ENCODE measurements at places on chromosomes 1 and 21.

GRCh38 chr1:244552336-244552735 lies 91.3 kb downstream of the CATSPERE start:
- no peak for DNase-seq

- no peak for DNase-seq
These were observed 151.5 kb upstream of the BACE2 start for GRCh38 chr21:41016472-41016871.

DNA sequence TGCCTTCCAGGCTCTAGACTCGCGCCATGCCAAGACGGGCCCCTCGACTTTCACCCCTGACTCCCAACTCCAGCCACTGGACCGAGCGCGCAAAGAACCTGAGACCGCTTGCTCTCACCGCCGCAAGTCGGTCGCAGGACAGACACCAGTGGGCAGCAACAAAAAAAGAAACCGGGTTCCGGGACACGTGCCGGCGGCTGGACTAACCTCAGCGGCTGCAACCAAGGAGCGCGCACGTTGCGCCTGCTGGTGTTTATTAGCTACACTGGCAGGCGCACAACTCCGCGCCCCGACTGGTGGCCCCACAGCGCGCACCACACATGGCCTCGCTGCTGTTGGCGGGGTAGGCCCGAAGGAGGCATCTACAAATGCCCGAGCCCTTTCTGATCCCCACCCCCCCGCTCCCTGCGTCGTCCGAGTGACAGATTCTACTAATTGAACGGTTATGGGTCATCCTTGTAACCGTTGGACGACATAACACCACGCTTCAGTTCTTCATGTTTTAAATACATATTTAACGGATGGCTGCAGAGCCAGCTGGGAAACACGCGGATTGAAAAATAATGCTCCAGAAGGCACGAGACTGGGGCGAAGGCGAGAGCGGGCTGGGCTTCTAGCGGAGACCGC lies 2.0 kb upstream of the OLIG2 start:
- no peak for DNase-seq

GRCh38 chr1:30410153-30410851 lies 313.1 kb downstream of the MATN1 start:
- DNase-seq = no peak

- DNase-seq = no peak
These were observed 27.4 kb downstream of the CACHD1 start for GRCh38 chr1:64497088-64497883.

GRCh38 chr1:47682786-47683350 lies 245.0 kb downstream of the FOXD2 start:
- no peak for DNase-seq

DNA sequence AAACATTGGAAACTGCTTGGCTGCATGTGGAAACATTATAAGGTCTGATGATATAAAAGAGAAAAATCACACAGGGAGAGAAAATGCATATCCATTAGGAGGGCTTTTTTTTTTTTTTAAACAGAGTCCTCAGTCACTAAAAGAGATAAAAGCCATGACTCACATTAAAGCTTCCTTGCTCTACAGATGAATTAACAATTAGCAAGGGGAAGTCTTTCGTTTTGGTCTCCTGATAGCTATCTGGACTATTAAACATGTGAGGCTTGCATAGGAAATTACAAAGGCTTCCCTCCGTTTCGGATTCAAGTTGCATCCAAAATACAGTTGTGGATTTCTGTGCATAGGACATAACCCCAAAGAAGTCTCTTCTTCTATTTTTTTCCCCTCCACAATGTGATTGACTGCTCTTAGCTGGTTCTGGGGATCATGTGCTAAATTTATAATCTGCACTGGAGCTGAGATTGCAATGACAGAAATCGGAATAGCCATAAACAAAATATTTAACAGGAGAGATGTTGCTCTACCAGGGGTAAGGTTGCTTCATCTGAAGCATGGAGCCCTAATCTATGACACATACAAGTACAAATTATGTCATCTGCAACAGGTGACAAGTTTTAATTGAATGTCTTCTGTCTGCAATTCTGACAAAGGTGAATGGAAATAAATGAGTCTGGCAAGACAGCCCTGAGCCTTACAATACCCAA lies 146.8 kb downstream of the ESRRG start:
- DNase-seq = no peak

GRCh38 chr21:38293113-38293512 lies 36.3 kb downstream of the KCNJ15 start:
- DNase-seq = no peak

- no peak for DNase-seq
These were observed 1.9 kb upstream of the SDE2 start for GRCh38 chr1:226001088-226001487.

- DNase-seq = no peak
These were observed 711 bp downstream of the TRNP1 start for GRCh38 chr1:26994020-26994786.

- DNase-seq = no peak
These were observed 11.4 kb downstream of the PPFIA4 start for GRCh38 chr1:203037509-203038190.

DNA sequence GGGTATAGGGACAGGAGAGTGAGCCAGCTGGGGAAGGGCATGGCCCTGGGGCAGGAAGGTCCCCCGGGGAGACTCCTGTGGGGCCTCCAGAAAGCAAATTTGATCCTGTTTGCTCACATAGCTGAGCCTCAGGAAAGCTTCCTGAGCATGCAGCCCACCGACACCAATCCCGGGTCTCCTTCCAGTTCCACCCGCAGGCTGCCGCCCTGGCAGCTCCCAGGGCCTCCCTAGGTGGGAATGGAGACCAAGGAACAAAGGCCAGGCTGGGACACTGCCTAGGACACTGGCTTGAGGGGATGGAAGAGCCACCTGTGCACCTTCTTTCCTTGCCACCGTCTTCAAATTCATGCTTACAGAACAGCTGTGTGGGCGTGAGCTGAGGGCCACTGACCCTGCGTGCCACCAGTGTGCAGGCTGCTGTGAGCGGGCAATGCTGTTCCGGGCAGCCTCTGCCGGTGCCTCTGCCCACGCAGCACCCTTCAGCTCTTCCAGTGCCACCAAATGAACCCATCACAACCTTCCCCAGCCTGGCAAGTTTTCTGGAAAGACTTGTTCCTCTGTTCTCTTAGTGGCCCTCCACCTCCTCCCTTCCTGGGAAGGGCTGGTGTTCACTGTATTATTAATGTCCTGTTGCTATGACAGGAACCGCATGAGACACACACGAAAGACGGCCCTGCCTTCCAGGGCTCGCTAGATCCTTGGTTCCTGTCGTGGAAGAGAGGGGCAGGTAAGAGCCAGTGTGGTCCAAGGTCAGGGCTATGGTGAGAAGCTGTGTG lies 53.6 kb downstream of the ACBD3 start:
- DNase-seq = no peak

- peak; percentile 90 for DNase-seq
These were observed 49.3 kb upstream of the PSEN2 start for GRCh38 chr1:226820941-226821718.

DNA sequence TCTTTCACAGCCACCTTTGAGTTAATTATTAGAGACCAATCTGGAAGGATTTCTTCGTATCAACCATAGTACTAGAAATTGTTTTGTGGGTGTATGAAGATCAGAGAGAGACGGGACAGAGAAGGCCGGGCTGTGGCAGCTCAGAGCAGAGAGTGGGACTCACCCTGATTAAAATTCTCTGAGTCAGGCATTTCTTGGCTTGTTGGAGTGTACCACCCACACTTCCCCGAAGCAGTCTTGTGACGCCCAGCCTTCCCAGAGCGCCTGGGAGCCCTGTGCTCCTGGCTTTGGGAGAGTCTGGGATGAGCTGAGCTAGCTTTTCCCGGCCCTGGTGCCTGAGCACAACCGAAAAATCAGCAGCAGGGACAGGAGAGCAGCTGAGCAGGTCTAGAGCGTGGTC lies 19.4 kb downstream of the PLEKHM2 start:
- peak; percentile 72 for DNase-seq

GRCh38 chr1:20329793-20330542 lies 39.3 kb downstream of the VWA5B1 start:
- DNase-seq = no peak

DNA sequence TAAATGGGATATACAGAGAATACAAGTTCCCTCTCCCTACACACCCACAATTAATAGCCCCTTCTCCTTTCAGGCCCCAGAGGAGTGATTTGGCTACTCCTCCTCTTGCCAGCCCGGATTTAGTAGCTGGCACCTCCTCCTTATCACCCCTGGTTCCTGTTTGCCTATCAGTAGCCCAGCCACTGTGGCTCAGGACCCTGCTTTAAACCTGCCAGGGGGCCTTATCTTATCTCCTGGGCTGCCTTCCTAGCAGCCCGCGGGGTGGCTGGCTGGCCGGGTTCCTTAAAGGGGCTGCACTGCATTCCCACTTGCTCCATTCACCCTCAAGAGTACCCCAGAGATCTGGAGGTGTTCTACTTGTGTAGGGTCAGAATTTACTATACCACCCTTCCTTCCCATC lies 70.4 kb downstream of the PLEKHA6 start:
- no peak for DNase-seq

- no peak for DNase-seq
These were observed 32.1 kb upstream of the PDE9A start for GRCh38 chr21:42621166-42621818.

GRCh38 chr1:34396042-34396441 lies 219.3 kb downstream of the C1orf94 start:
- no peak for DNase-seq

DNA sequence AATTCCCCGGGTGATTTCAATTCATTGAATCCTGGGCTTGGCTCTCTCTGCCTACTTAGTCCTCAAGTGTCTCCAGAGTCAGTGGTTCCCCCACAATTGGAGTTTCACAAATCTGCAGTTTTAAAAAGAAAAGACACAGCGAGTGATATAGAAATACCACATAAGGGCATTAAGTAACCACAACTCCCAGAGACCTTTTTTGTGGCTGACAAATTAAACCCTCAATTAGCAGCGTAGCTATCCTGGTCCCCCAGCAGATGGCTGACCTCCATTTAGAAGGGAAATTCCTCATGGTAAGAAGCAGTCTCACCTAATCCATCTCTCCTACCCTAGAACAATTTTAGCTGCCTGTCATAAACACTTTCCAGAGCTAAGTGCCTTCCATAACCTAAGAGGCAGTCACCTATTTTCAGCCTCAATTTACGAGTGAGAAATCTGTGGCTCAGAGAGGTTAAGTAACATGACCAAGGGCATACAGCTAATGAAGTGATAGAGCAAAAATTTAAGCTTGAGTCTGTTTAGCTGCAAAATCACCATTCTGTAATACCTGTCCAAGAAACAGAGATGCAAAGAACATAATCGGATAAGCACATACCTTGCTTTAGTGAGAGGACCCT lies 56.0 kb upstream of the NBPF3 start:
- no peak for DNase-seq

DNA sequence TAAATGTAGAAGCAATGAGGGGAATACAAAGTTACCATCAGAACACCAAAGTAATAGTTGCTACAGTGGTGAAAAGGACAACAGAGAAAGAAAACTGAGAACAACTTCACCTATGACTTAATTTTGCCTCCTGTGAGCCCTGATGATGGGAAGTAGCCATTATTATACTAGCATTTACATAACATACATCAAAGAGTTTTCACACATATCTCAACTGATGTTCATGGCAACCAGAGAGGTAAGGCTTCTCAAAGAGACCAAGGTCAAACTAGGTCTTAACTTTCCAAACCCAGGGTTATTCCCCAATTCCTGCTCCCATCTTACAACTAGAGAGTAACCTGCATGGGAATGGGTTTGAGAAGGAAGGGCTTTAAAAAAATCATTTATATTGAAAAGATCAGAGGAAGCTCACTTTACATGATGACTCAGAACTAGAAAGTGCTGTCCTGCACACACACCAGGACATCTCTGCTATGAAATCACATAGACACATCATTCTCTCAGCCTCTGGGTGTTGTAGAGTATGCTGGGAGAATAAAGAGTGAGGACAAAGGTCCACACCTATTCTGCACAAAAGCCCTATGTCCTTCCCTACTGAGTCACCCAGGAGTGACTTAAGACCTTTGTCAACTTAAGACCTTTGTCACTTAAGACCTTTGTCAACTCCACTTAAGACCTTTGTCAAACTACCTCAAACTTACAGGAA lies 179.7 kb downstream of the TNFSF18 start:
- no peak for DNase-seq

- no peak for DNase-seq
These were observed 70.8 kb downstream of the SYT2 start for GRCh38 chr1:202639500-202639899.

- no peak for DNase-seq
These were observed 6.2 kb downstream of the INAVA start for GRCh38 chr1:200900877-200901276.

GRCh38 chr21:40723966-40724365 lies 123.0 kb downstream of the DSCAM start:
- DNase-seq = no peak

GRCh38 chr1:200363264-200363933 lies 46.4 kb downstream of the ZNF281 start:
- no peak for DNase-seq

DNA sequence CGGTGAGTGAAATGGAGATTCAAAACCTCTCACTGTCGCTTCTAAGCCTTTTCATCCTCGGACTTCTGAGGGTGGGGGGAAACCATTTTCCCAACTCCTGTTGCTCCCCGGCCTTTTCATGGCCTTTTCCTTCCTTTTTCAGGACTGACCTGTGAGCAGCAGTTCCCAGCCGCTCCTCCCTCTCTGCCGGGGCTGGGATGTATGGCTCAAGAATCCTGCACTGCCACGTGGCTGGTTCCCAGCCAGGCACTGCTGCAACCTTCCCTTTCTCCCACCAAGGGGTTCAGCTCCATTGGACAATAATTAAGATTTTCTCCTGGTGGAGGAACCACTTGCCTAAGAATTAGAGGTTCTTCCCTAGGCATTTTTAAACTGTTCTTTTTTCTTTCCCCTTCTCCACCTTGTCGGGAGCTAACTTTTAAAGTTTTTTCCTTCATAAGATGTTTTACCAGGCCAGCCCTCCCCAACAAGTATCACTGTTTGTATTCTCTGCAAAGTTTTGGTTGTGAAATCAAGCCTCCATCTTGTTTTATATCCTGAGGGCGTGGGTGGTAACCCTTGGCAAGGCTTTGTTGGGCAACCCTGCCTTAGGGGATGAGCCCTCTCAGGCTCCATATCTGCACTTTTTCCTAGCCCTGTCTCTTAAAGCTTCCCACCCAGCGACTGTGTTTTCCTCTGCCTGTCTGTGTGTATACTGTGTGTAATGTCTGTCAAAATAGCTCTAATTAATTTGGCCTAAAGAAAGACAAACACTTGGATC lies 1166.6 kb upstream of the ADGRL2 start:
- DNase-seq = no peak

GRCh38 chr1:10149231-10149630 lies 61.1 kb upstream of the KIF1B start:
- no peak for DNase-seq

DNA sequence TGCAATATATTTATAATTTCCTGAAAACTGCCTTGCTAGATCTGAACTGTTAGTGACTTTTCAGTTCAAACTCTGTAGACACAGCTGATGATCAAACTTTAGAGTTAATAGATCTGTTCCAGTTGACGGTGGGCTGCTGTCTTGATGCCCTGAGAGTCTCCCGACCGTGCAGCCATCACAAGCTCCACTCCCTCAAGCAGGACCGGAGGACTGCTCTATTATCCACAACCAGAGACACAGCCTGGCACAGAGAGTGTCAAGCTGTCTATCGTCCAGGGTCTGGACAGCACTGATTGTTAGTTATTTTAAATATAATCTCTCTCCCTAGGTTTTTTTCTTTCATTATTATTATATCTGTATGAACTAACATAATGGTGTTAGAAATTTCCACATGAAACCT lies 8.0 kb downstream of the CHODL start:
- DNase-seq = no peak

All from non-pigmented ciliary epithelial cell (primary cell).